ENCODE measurements at places on chromosomes 7 and 10.

- peak; percentile 32 for DNase-seq
Measured at GRCh38 chr7:104903044-104903443, 111.0 kb upstream of the KMT2E start.

DNA sequence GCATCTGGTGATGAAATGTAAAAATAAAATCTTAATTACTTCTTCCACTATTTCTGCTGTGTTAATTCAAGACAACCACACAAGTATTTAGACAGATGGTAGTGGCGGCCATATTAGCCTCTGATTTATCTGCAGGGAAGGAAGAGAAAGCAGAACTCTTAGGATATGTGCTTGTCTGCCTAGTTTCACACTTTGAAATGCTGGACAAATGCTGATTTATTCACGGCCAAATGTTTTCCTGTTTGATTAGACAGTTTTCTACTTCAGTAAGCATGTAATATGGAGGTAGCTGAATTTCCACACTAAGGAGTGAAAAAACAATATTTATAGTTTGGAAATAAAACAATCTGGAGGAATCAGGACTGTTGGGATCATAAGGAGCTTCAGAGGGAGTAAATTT, 158.1 kb downstream of the AGMO start:
- no peak for DNase-seq

DNA sequence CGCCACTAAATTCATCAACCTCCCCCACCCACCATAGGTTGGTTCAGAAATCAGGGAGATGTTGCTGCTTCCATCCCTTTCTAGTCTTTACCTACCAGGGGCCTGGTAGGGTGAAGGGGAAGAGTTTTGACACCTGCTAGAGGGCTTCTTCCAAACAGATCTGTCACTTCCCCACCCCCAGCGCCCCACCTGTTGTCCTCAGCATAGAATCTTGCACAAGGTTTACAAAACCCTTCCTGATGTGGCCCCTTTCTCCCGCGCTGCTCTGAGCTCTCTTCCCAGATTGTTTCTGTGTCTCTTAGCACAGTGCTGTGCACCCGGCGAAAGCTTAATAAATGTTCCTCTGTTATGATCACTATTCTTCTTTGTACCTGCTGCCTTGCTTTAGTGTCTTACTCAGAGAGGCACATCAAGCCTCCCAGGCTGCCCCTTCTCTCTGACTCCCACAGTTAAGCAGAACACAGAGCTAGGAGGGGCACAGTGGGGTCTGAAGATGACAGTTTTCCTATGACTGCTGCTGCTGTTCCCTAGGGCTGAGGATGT, 11.2 kb upstream of the C10orf95 start:
- no peak for DNase-seq

- no peak for DNase-seq
Measured at GRCh38 chr7:2258661-2259365, 16.8 kb downstream of the NUDT1 start.

DNA sequence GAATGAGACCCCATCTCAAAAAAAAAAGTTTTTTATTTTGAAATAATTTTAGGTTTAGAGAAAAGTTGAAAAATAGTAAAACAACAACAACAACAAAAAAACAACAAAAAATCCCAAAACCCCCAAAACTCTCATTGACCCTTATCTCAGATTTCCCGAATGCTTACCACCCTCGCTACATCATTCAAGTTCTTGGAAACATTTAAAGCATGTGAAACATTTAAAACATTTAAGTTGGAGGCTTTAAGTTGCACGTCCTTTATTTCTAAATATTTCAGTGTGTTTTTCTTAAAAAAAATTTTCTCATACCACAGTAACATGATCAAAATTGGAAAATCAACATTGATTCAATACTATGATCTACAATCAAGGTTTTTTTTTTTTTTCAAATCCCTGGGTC, 382 bp upstream of the ARMS2 start:
- DNase-seq: no peak

- no peak for DNase-seq
Measured at GRCh38 chr10:70523549-70523948, 45.0 kb downstream of the PALD1 start.

DNA sequence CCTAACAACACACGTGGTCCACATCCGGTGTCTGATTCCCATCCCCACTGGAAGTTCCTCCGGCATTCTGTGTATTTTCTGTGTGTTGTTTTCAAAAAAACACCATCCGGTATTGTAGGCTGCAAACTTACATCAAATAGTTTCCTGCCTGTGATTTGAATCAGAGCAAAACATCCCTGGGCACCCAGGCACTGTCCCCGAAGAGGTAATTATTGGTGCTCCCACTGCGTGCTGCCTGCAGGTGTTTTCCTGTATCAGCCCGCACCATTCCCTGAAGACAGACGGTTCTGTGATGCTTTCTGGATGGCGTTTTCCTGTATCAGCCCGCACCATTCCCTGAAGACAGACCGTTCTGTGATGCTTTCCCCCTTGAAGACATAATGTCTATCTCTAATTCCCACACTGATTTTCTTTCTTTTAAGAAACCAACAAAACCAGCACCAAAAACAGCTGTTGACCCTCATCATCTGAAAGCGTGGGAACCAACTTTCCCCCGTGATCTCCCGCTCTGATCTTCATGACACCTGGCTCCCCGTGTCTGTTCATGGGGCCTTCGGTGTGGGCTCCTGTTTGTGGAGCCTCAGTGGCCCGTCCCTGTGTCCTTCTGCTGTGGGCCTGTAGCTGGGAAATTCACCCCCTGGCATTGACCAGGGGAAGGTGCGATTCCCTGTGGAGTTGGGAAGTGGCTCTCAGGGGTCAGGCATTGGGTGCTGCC, 205.3 kb downstream of the ADARB2 start:
- DNase-seq: no peak

DNA sequence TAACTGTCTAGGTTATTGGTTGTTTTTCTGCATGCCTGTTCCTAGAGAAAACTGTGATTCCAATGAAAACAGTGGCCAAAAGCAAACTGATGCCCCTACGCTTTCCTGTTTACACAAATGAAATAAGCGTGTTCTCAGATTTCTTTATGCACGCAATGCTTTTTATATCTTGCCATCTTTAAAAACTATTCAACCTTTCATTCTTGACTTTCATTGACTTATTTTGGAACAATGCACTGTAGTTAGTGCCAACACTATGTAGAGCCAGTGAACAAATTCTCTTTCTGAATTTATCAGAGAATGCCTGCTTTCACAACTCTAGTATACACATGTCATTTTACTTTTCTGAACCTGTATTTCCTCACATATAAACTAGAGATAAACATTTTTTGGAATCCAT, 86.6 kb downstream of the CABCOCO1 start:
- no peak for DNase-seq

DNA sequence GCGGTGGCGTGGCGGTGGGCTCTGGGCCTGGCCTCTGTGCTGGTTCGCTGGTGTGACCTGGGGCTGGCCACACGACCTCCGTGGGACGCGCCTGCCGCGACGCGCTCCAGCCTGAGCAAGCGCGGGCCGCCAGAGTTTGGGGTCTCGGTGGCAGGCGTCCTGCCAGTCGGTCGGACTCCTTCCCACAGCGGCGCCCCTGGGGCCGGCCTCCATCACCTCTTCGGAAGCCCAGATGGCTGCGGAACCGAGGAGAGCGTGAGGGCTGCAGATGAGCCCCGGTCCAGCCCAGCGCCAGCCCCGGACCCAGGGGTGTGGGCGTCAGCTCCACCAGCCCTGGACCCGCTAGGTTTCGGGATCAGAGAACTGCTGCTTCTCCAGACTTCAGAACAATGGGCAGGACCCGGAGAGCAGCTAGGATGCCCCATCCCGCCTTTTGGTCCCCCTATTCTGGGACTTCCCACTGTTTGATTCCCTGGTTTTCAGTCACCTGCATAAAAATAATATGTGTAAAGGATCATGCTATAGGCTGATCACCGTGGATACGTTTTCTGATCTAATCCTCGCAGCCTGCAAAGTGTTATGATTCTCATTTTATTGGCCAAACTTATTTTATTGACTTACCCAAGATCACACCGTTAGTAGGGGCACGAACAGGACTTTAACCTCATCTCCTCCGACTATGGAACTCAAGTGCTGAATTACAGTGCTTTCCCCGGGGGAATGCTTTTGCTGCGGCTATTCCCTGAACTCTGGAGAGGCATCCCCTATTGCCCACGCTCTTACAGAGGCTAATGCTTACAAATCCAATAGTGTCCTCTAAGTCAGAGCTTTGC, 2.8 kb downstream of the CYP26C1 start:
- DNase-seq: no peak

All from AG20443 (cell line).